CD4-positive, alpha-beta T cell treated with Interferon alpha-2 for 1 hour (primary cell): ENCODE measurements at places on chromosomes 16 and 17.

- DNase-seq, result no peak
These were observed 7.7 kb downstream of the ST6GALNAC1 start for GRCh38 chr17:76635659-76636360.

GRCh38 chr17:66364990-66365490 lies 62.6 kb downstream of the PRKCA start:
- no peak for DNase-seq

DNA sequence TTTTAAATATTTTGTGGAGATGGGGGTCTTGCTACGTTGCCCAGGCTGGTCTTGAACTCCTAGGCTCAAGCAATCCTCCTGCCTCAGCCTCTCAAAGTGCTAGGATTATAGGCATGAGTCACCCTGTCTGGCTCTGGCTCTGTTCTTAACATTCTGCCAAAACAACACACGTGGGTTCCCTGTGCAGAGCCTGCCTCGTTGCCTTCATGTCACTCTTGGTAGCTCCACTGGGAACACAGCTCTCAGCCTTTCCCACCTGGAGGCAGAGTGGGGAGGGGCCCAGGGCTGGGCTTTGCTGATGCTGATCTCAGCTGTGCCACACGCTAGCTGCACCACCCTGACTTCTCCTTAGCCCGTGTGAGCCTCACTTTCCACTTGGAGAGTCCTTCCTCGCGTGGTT lies 19.3 kb downstream of the CRISPLD2 start:
- DNase-seq, result no peak

DNA sequence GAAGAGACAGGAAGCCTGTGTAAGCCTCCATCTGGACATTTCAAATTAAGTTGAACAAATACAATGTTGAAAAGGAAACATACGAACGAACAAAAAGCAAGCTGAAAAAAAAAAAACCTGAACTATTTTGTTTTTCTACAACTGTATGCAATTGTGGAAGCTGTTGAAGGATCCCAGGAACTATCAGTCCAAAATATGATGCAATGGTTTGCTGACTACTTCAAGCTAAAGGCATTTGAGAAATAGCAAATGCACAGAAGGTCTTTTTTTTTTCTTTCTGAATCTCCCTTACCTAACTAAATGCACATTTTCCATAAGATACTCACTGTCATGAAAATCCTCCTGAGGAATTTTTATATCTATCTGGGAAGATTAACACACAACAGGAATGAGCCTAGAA lies 40.2 kb downstream of the MAF start:
- DNase-seq, result no peak

- DNase-seq, result no peak
These were observed 10.5 kb downstream of the LPO start for GRCh38 chr17:58248955-58249269.

GRCh38 chr17:69147460-69147859 lies 5.8 kb upstream of the ABCA6 start:
- no peak for DNase-seq

GRCh38 chr17:76696763-76697701 lies 13.7 kb downstream of the MXRA7 start:
- no peak for DNase-seq

GRCh38 chr17:46212634-46213435 lies 19.6 kb upstream of the KANSL1 start:
- DNase-seq, result peak; percentile 83

- peak; percentile 50 for DNase-seq
These were observed 52.7 kb downstream of the SREBF1 start for GRCh38 chr17:17783825-17784656.

- DNase-seq, result no peak
These were observed 57.8 kb upstream of the PHOSPHO1 start for GRCh38 chr17:49288388-49288787.

DNA sequence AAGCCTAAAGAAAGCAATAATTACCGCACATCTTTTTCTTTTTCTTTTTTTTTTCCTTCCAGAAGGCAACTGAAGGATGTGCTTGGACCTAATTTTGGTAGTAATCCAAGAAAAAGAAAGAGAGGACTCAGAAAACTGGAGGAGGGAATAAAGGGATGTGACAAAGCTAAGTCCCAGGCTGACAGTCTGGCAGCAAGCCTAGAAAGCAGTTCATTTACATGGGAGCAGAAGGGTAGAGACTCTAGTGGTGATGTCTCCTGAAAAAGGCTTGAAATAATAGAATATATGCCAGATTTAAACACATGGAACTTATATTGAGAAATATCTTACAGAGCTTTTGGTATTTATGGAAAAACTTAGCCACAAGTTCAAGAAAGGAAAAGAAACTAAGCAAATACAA lies 101.0 kb upstream of the SHISA6 start:
- no peak for DNase-seq

DNA sequence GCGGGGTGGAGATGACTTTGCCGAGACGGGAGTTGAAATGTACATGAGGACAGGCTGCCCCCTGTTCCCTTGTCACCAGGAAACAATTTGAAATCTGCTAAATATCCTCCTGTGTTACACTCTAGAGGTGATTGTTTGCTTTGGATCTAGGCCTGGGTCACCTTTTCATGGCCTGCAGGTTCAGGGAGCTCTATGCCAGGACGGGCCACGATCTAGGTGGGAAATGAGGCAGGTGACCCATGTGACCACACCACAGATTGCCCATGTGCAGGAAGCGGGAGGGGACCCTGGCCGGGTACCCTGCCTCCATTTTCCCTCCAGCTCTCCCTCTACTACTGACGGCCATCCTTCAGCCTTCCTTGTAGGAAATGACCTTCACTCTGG lies 43.4 kb downstream of the MEAK7 start:
- no peak for DNase-seq

DNA sequence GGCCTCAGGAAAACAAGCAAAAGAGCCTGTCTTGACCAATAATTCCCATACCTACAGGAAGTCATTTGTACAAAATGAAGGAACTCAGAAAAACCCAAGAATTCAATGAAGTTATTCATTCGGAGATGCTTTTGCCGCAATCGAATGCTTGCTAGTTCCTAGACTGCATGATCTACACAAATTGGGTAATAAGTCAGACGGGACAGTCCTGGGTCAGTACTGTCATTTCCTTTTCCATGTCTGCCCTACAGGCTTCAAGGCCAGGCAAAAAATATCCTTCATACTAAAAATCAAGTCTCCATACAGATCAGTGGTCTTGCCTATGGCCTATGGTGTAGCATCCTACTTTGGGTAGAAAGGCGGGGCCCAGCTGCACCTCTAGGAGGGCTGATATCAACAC lies 71.4 kb downstream of the CFDP1 start:
- no peak for DNase-seq

- no peak for DNase-seq
These were observed 30.2 kb upstream of the EMP2 start for GRCh38 chr16:10610499-10611184.

DNA sequence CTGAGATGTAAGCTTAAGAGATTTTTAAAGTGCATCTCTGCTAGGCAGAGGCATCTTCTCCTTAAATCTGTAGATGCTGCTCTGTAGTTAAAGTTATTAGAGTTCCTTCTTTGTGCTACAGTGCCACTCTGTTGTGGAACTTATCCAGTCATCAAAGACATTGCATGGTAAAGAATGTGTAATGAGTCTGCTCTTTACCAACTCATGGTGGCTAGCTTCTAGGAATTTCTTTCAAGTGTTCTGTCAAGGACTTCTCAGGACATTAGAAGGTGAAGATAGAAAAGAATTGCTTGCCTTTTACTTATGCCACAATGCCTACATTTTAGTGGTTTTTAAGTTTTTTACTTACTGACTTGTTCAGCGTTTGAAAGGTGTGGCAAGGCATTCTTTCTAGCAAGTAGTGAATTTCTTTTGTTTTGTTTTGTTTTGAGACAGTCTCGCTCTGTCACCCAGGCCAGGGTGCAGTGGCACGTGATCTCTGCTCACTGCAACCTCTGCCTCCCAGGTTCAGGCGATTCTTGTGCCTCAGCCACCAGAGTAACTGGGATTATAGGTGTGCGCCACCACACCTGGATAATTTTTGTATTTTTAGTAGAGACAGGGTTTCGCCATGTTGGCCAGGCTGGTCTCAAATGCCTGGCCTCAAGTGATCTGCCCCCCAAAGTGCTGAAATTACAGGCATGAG lies 20.3 kb upstream of the ARL2BP start:
- no peak for DNase-seq

DNA sequence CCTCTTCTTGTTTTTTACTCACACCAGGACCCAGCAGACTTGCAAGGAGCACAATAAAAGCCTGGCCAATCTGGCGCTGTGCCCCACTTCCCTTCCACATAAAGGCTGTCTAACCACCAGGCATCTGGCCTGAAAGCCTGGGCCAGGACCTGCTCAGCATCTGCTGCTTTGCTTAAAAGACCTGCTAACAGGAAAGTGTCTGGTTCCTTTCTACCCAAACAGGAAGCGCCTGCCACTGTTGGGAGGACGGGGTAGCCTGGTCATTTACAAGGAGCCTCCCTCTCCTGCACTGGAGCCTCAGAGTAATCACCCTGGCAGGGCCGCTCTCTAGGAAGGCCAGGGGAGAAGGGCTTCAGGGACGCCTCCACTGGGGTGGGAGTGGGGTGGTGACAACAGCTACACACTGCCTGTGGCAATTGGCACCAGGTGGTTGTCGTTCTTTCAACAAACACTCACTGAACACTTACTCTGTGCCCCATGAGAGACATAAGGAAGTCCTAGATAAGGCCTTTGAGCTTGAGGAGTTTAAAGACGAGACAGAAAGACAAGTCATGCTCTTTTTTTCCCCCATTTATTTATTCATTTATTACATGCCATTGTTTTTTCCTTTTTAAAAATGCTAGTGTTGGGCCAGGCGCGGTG lies 6.3 kb upstream of the MMP28 start:
- no peak for DNase-seq

- peak; percentile 80 for DNase-seq
These were observed 1.5 kb downstream of the MRPL10 start for GRCh38 chr17:47829870-47830269.

DNA sequence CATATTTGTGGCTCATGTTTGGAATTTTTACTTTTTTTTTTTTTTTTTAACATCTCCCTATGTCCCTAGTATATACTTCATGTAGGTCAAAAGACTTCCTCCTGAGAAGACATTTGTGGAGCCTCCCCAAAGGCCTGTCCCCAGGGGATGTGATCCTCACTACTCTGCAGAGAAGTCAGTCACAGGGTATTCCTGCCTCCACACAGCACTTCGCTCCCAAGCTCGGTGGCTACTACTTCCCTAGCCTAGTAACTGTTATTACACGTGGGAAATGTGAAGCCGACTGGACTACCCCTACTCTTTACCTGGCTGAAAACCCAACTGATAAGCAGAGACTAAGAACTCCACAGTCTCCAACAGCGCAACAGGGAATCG lies 116.8 kb downstream of the HIC1 start:
- no peak for DNase-seq

DNA sequence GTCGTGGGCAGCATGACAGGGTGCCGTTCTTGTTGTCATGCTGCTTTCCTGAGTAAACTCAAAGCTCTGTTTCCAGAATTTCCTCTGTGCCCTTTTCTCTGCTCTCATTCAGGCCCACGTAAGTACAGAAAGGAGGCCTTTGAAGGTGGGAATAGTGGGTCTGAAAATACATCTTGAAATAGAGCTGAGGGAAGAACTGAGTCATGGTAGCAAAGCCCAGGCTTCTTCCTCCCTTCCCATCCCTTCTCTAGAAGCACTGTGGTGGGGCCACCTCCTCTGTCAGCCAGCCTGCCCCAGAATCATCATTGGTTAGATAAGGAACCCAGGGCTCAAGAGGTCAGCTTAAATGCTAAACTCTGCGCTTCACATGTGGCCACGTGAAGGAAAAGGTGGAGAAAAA lies 9.4 kb downstream of the CTRL start:
- no peak for DNase-seq

- no peak for DNase-seq
These were observed 8.3 kb downstream of the ZNF629 start for GRCh38 chr16:30778549-30779244.

- no peak for DNase-seq
These were observed 195.3 kb downstream of the STX8 start for GRCh38 chr17:9380361-9380760.

DNA sequence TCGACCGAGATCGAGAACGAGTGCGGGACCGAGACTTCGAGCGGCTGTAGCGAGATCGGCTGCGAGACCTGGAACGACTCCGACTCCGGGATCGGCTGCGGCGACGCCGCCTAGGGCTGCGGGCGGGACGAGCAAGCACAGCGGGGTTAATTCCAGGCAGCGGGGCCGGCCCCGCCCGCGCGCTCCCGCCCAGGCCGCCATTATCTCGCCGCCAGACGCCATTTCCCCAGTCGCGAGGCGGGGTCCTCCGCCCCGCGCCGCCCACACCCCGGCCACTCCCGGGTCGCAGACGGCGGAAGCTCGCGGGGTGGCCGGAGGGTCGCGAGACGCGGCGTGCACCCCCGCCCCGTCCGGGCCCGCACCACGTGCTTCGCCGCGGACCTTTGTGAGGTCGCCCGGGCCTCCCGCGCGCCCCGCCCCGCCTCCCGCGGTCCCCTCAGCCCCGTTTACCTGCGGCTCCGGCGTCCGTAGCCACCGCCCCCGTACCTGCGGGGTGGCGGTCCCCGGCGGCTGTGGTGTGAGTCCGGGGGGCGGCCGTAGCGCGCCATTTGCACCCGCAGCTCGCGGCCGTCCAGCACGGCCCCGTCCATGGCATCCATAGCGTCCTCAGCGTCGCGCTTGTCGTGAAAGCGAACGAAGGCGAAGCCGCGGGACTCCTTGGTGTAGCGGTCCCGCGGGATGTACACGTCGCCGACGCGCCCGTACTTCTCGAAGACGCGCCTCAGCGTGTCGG lies 616 bp downstream of the SRSF2 start:
- peak; percentile 78 for DNase-seq

- no peak for DNase-seq
These were observed 228.8 kb upstream of the EEF2KMT start for GRCh38 chr16:5326395-5326794.

GRCh38 chr17:146983-147761 lies 9.8 kb downstream of the SCGB1C2 start:
- DNase-seq, result no peak

DNA sequence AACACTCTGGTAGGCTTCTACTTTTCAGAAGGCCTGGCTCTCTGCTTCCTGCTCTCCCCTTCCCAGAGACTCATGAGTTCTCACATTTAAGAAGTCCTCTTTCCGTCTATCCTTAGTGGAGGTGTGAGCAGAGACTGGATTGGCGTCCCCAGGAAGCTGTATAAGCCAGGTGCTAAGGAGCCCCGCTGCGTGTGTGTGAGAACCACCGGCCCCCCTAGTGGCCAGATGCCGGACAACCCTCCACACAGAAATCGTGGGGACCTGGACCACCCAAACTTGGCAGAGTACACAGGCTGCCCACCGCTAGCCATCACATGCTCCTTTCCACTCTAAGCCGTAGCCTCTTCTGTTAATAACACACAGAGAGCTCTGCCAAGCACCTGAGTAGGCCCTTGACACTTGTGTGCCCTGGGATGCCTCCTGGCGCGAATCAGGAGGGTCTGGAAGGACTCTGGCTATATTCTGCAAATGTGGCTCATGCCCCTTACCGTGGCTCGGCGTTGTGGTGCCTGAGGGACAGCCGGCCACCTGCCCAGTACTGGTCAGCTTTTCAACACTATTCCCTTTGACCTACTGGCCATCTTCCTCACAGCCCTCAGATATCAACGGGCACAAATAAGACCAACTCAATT lies 13.9 kb downstream of the CYB5D2 start:
- no peak for DNase-seq

- DNase-seq, result peak; percentile 34
These were observed 397 bp downstream of the RIPOR1 start for GRCh38 chr16:67528870-67529581.

GRCh38 chr16:9463461-9463860 lies 372.0 kb downstream of the HAPSTR1 start:
- DNase-seq, result no peak

- no peak for DNase-seq
These were observed 102.2 kb downstream of the RAP1GAP2 start for GRCh38 chr17:2898255-2898926.

GRCh38 chr16:49436181-49436580 lies 62.6 kb downstream of the C16orf78 start:
- no peak for DNase-seq

- DNase-seq, result no peak
These were observed 39.7 kb upstream of the IRX3 start for GRCh38 chr16:54326266-54326662.
